HAP-1 (cell line): ENCODE measurements at places on chromosomes 3 and 15.

GRCh38 chr3:38650248-38650951 lies 913 bp upstream of the SCN5A start:
- no peak for DNase-seq

GRCh38 chr3:139519998-139520737 lies 19.4 kb downstream of the RBP1 start:
- DNase-seq = peak; percentile 73

DNA sequence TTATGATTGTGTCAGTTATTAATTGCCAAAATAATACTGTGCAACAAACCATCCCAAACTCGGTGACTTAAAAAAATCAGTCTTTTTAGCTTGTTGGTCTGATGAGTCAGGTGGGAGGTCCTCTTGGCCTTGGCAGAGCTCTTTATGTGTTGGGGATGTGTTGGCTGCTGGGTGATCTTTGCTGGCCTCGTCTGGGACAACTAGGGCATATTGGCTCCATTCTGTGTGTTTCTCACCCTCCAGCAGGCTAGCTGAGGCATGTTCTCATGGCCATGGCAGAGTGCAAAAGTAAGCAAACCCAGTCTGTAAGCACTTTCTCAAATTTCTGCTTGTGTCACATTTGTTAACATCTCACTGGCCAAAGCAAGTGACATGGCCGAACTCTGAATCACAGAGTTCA lies 251.6 kb downstream of the RPLP1 start:
- DNase-seq = no peak

- DNase-seq = peak; percentile 82
Measured at GRCh38 chr3:29686889-29687592, 406.2 kb downstream of the RBMS3 start.

GRCh38 chr3:14139771-14140170 lies 14.9 kb downstream of the TMEM43 start:
- DNase-seq = no peak

DNA sequence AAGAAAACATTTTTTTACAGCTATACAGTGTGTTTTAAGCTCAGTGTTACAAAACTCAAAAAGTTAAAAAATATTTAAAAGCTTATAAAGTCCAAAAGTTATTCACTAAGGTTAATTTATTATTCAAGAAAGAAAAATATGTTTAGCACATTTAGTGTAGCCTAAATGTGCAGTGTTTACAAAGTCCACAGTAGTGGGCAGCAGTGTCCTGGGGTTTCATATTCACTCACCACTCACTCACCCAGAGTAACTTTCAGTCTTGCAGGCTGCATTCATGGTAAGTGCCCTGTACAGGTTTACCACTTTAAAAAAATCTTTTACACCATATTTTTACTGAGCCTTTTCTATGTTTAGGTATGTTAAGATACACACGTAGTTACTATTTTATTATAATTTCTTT lies 300.2 kb upstream of the TRIM42 start:
- no peak for DNase-seq

DNA sequence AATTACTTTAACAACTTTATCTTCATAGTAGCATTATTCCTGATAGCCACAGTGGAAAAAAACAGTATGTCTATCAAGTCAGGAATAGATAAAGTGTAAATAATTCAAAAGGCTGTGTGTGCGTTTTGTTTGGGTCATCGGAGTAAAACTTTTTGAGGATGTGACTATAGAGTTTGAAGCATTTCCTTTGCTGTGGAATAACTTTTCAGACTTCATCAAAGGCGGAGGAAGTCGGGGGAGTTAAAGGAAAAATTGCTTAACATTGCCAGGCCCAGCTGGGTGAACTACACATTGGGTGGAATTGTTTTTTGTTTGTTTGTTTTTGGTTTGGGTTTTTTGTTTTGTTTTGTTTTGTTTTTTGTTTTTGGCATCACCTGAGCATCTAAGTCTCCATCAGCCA lies 70.4 kb upstream of the CRTC3 start:
- DNase-seq = no peak

- DNase-seq = no peak
Measured at GRCh38 chr3:107414325-107414964, 37.2 kb downstream of the CCDC54 start.

- no peak for DNase-seq
Measured at GRCh38 chr15:41160639-41161315, 44.7 kb upstream of the INO80 start.

DNA sequence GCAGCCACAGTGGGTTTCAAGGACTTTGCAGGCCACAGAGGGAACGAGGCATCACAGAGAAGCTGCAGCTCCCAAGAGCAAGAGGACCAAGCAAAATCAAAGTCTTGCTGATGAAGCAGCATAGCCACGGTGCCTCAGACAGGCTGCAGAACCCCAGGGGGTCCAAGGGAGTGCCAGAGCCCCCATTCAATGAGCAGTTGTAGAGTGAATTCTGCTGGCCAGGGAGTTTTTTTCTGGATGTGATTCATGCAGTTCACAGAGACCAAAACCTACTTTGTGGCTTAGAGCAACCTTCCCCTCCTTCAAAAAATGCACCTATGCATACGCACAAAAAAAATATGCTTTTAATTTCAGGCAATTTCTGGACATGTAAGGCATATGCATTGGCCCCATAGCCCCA lies 409.0 kb downstream of the VPS13C start:
- DNase-seq = no peak

DNA sequence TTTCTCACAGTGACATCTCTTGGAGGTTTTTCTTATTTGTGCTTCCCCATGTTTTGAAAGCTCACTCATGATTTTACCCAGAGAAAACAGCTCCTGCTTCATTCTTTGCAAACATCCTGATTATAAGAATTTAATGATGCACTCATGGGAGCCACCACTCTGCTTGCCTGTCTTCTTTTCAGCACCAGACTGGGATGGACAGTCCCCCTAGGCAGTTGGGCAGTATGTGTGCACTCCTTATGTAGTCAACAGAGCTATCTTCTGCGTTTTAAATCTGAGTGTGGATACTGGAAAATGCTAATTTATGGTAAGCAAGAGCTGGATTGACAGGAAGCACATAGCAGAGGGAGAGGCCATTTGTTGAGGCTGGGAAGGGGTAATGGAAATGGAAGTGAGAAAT lies 276.1 kb downstream of the AGBL1 start:
- DNase-seq = no peak

DNA sequence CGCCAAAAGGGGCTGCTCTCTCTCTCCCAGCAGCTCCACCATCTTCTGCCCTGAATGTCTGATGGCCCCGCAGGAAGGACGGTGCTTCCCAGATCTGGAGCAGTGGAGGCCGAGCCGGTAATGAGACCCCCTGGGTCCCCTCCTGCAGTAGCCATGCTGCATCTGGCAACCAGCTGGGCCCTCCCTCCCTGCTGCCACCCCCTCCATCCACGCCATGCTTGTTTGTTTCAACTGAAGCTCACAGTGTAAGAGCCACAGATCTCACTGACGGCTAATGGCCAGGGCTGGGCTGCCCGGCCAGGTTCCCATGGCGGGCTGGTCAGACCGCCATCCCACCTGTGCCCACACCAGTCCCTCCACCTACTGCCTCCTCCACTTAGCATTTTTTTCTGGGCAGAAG lies 260.8 kb downstream of the UACA start:
- no peak for DNase-seq

GRCh38 chr15:68851971-68852370 lies 31.3 kb upstream of the ANP32A start:
- DNase-seq = no peak

GRCh38 chr3:150527464-150528255 lies 18.6 kb downstream of the SERP1 start:
- no peak for DNase-seq

- DNase-seq = no peak
Measured at GRCh38 chr15:51939216-51939615, 32.4 kb downstream of the LEO1 start.

DNA sequence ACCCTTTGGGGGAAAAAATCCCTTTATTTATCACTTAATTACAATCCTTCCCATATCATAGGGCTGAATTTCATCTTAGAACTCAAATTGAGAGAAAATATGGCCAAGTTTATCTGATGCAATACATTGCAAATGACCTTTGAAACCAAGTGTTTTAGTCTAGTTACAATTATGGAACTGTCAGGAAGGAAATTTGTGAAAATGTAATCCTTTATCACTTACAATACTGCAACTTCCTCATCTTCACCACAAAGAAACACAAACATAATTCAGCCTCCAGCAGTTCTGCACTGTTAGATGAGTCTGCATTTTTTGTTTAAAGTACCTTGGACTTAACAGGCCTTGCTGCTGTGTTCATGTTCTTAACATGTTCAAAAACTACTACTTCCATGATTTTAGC lies 4.6 kb downstream of the CCPG1 start:
- no peak for DNase-seq

DNA sequence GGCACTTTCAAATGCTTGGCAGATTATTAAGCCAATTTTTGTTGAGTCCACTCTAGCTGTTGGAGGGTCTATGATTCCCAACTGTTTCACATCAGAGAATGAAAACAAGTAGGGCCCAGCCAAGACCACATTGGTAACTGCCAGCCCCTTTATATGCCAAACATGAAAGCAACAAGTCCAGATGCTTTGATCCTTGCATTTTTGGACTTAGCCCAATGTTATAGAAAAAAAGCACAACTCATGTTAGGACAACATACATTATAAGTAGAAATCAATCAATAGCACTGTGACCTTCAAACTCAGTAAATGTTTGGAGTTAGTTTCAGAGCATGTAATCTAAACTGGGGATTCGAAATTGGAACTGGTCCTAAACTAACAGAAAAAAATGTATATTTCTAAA lies 674.7 kb downstream of the MECOM start:
- DNase-seq = no peak

DNA sequence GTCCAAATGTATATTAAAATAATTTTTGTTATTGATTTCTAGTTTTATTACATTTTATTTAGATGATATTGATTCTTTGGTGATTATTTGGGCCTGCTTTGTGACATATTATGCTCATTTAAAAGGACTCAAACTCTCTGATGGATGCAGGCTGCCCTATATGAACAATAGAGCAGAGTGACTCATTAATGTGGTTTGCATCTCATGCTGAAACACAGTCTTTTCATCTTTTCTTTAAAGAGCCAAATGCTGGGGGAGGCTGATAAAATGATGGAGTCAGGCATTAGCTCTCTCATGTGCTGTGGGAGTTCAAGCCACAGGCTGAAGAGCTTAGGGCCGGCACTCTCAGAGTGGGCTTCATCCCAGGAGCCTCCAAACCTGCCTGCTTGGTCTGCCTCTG lies 7.2 kb downstream of the PLA1A start:
- no peak for DNase-seq

DNA sequence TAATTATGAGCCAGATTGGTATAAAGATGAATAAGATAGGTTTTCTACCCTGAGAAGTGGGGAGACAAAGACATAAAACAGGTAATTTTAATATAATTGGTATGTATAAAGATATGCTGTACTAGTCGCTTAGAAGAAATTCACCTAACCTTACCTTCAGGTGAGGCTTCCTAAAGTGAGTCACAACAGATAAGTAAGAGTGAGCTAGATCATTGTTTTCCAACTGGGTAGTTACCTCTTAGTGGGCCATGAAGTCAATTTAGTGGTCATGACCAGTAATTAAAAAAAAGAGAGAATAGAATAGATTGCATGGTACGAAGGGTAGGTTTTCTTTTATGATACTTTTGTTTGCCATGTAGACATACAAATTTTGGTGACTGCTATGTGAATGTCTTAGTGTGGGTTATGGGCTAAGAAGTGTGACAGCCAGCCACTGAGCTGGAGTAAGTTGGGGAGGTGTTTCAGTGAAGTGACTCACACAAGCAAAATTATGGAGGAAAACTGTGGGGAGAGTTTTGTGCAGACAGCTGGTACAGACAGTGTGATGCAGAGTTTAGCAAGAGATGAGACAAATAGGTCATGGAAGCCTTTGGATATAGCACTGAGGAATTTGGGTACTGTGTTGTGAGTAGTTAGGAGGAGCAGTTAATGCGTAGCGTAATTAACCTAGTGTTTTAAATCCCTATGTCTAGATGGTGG lies 8.2 kb downstream of the TRNT1 start:
- DNase-seq = no peak

GRCh38 chr3:121411523-121411922 lies 134.3 kb downstream of the POLQ start:
- no peak for DNase-seq

DNA sequence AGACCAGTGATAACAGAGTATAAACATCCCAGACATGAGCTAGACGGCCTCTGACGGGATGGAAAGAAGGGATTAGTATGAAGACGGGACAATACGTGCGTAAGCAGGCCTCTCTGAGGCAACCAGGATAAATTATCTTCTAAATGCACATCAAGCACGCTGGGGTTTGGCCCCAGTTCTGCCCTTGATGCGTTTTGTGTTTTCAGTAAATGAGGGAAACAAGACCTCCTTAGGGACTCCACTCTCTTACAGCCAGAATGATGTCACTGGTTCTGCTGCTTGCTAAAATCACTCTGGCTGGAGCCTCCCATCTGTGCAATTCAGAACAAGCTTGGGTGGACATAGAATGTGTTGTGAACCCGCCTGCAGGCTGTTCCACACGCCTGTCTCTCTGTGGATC lies 156.0 kb upstream of the MCTP2 start:
- DNase-seq = no peak

DNA sequence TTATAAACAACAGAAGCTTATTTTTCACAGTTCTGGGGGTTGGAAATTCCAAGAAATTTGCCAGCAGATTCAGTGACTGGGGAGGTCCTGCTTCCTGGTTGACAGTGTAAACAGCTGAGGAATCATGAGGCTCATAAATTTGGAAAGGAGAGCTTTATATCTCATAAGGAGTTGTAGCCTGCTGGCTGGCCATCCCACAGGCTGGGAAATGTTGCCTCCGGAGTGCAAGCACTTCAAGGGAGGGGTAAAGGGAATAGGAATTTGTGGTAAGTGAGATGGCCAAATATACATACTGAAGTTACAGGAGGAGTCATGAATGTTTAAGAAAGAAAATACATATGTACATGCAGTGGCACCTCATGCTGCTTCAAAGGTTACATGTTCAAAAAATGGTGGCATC lies 217.2 kb upstream of the CBLB start:
- no peak for DNase-seq

DNA sequence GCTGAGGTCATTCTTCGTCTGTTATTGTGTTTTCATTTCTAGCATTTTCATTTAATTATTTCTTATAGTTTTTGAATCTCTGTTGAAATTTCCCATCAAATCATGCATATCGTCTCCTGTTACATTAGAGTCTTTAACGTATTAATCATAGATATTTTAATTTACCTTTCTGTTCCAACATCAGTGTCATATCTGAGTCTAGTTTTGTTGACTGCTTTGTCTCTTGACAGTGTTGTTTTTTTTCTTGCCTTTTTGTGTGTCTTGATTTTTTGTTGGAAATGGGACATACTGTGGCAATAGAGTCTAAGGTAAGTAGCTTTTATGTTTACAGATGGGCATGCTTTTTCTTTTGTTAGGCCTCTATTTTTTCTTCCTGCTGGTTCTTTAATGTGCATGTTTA lies 286.8 kb upstream of the THRB start:
- no peak for DNase-seq

GRCh38 chr15:61253186-61253585 lies 24.1 kb upstream of the RORA start:
- DNase-seq = no peak

GRCh38 chr3:46334741-46335478 lies 19.0 kb upstream of the CCR2 start:
- no peak for DNase-seq
